ENCODE measurements at places on chromosomes 3 and 15. TPM values are rescaled to one million over a fixed set of nuclear protein-coding genes. Genes with fewer than 3 reads are reported as not detected.

- DNase-seq: no peak
Observed at GRCh38 chr3:178823591-178824246, 247.9 kb downstream of the ZMAT3 start.

DNA sequence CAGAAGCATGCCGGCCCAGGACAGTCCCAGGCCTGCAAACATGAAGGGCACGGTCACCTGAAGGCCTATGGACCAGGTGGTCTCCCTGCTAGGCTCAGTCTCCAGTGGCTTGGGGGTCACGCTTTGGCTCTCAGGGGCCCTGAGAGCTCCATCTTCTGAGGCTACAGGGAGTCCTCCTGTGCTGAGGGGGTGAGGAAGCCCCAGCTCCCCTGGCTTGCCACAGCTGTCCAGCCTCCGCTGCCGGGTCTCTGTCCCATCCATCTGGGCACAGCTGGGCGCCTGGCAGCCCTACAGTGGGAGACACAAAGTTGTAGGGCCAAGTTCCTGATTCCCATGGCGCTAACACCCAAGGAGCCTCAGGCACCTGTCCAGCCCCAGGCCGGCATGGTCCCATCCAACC lies 16.0 kb downstream of the SLC41A3 start:
- no peak for DNase-seq

DNA sequence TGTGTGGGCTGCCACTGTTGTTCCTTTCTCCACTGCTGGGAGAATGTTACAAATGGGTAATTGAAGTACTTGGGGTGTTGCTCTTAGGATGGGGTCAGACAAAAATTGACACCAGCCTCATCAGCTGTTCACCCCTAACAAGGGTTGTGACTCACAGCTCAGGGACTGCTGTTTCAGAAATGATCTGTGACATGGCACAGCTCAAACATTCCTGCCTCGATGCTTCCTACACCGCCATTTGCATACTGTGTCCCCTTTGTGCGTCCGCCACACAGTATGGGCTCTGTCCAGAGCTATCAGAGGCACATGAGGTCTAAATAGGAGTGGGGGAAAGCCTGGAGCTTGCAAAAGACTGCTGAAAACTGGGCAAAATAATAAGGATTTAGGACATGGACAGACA lies 43.9 kb downstream of the CCNL1 start:
- no peak for DNase-seq

The SKOR1 gene
- total RNA-seq: 0.16 TPM

The RAB6B gene
- 52.6 TPM for total RNA-seq

The PTX3 gene
- total RNA-seq: 10.9 TPM

All from occipital lobe (tissue), 3 donors.